ENCODE measurements at places on chromosomes 1 and 21.
A peak's percentile ranks its signal among the peaks of the same experiment; 100 is the strongest.

- no peak for DNase-seq
Observed at GRCh38 chr1:185672719-185673360, 61.4 kb upstream of the HMCN1 start.

DNA sequence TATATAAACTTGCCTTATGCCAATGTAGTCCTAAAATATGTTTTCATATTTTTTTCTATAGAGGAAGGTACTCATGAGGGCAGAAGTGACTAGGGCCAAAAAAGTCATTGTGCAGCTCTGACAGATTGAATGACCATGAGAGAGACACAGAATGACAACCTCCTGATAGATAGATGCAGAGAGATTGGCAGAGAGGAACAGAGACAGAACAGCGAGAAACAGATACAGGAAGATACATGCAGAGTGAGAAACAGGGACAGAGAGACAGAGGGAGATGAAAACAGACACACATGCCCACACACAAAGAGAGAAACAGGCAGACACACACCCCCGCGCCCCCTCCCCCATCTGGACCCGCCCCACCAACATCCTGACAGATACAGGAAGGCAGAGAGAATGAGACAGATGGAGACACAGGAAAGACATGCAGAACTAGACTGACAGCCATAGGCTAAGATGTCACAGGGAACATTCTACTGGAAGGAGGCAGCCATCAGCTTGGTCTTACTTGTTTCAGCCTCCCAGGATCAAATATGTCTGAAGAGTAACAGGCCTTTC lies 211.1 kb downstream of the ST6GALNAC3 start:
- no peak for DNase-seq

DNA sequence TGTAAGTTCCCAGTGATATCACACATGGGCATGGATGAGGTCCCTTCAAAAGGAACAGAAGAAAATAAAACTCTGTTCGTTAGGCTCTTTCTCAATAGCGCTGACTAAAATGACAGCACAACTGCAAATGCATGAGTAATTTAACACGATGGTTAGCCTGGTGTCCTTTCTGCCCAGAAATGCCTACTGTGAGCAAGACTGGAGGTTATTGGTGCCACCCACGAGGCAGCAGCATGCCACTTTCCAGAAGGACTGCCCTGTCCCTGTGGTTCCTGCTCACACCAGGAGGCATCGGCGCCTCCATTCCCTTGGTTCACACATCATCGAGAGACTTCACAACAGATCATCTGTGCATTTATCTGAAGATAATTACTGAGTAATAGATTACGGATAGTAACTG lies 26.2 kb downstream of the VPS26C start:
- DNase-seq, result no peak

GRCh38 chr1:47898133-47898845 lies 98.9 kb downstream of the TRABD2B start:
- no peak for DNase-seq

- no peak for DNase-seq
Observed at GRCh38 chr21:36976228-36976861, 9.9 kb upstream of the HLCS start.

DNA sequence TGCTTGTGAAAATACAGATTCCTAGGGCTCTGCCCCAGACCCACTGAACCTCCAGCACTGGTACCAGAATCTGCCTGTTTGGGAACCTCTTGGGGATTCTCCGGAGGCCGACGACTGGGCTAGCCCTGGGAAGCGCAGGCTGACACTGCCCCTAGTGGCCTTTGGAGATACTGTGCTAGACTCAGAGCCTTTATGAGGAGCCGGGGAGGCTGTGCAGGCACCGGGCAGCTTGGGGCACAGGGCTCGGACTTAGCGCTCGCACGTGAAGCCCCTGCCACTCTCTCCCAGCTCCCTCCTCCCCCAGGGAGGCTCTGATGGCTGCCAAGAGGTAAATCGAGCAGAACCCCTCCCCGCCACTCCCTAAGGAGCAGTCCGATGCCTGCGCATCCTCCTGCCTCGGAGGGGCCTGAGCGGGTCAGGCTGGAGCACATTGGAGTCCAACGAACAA lies 144.6 kb upstream of the TNR start:
- DNase-seq, result peak; percentile 48

GRCh38 chr1:62809788-62810187 lies 25.9 kb downstream of the ATG4C start:
- DNase-seq, result no peak

DNA sequence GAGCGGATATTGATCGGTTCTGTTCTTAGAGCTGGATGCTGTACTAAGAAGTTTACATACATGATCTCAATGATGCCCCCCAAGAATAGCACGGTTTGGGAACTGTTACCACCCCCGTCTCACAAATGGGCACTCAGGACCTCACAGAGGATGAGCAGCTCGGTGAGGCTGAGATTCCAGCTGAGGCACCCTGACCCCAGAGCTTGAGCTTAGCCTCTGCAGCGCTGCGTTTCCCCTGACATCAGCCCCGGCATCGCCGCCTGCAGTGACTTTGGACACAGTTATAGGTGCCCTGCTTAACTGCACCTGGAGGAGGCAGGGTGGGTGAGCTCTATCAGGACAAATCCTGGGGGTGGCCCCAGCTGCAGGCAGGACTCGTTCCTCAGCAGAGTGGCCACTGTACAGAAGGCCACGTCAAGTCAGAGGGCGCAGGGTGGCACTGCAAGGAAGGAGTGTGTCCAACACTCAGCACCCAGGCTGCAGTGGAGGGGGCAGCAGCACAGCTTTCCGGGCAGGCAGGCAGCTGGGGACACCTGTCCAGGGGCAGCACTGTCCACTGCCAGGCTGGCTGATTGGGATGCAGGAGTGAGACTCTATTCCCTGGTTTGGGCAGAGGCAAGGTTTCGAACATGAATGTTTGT lies 65.8 kb upstream of the ABCG1 start:
- no peak for DNase-seq

GRCh38 chr1:171501305-171502024 lies 16.1 kb downstream of the PRRC2C start:
- no peak for DNase-seq

- DNase-seq, result no peak
Observed at GRCh38 chr1:115188680-115189395, 99.5 kb upstream of the TSPAN2 start.

- DNase-seq, result no peak
Observed at GRCh38 chr1:168628807-168629206, 52.4 kb downstream of the XCL1 start.

DNA sequence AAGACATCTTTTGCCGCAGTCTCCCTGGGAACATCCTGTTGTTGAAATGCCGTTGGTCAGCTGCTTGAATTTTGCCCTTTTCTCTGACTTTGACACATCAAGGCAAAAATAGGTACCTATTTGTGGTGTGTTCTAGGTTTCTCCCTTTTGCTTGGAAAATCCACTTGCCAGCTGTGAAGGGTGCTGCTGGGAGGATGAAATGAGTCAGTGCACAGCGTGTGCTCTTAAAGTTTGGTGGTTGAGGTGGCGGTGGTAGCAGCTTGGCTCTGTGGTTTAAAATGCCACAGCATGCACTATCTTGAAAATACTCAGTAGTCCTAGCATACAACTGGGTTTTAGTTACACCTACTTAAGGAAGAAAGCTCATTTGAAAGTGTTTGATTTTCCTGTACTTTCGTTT lies 183.8 kb downstream of the DHRS3 start:
- DNase-seq, result peak; percentile 29

GRCh38 chr1:177183836-177184235 lies 13.1 kb downstream of the BRINP2 start:
- DNase-seq, result no peak

DNA sequence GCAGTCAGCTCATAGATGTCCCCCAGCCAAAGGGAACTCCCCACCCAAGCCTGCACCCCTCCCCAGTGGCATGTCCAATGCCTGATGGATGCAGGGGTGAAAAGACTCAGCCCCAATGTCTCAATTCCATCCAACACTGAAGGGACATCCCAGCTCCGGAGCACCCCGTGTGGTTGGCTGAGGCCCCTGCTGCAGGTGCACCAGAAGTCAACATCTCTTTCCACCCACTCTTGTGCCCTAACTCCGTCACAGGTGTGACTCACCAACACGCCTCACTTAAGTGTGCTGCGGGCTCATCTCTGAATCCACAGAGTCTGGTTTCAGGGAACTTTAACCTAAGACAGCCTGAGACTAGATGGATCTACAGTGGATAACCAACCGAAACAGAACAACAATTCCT lies 40.9 kb upstream of the ZBTB18 start:
- DNase-seq, result no peak

- DNase-seq, result no peak
Observed at GRCh38 chr1:224493269-224493668, 58.7 kb upstream of the WDR26 start.

DNA sequence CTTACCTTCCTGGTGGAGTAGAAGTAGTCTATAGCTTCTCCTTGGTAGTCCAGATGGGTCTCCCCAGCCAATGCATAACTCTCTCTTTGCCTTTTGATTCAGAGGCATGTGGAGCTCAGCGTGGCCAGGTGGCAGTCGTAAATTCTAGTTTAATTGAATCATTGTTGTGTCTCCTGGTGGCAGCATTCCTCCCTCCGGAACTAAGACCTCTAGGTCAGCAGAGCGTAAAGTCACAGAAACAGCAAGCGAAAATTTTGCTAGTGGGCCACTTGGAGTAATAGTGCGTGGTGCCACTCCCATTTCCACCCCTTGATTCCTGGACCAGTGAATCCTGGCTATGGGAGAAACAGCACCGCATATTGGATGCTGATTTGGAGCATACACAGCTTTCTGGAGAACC lies 3.9 kb upstream of the TMPRSS2 start:
- no peak for DNase-seq

DNA sequence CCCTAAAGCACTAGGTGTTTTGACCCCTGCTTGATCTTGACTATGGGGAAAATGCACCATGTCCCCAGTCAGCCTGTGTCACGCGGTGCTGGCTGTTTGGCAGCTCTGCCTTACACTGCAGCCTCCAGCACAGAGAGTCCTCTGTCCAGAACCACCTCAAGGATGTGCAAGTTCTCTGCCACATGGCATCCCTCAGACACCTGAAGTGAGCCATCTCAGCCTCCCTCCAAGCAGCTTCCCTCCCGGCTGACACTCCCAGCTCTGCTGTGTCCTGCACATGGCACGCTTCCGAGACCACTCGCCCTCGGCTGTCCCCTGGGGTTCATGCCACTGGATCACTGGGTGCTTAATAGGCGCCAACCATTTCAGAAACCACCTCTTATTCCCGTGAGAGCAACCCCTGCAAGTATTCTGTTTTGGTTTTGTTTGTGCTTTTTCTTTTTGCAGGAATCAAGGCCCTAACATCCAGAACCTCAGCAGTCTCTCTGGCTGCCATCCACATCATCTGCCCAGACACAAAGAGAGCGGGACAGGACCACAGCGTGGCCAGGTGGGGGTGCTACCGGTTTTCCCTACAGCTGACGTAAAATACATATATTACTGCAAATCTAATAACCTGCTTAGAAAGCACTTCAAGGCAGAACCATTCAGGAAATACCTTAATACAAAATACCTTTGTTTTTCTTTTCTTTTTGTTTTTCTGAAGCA lies 45.7 kb downstream of the CAPZB start:
- DNase-seq, result no peak

GRCh38 chr21:36483095-36483494 lies 3.2 kb upstream of the CLDN14 start:
- no peak for DNase-seq

DNA sequence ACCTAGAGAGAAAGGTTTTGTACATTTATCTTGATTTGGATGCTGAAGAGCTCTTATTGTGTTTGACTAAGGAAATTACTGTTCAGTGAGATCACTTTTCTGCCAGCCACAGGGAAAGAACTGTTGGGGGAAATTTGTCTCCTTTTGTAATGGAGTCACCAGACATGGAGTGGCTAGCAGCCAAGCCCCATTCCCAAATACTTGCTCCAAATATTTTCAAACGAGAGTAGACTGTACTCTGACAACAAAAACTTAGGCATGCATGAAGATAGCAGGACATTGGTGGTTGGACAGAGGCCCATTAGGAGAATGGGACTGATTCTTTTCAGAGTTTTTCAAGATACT lies 21.1 kb downstream of the IPO9 start:
- no peak for DNase-seq

DNA sequence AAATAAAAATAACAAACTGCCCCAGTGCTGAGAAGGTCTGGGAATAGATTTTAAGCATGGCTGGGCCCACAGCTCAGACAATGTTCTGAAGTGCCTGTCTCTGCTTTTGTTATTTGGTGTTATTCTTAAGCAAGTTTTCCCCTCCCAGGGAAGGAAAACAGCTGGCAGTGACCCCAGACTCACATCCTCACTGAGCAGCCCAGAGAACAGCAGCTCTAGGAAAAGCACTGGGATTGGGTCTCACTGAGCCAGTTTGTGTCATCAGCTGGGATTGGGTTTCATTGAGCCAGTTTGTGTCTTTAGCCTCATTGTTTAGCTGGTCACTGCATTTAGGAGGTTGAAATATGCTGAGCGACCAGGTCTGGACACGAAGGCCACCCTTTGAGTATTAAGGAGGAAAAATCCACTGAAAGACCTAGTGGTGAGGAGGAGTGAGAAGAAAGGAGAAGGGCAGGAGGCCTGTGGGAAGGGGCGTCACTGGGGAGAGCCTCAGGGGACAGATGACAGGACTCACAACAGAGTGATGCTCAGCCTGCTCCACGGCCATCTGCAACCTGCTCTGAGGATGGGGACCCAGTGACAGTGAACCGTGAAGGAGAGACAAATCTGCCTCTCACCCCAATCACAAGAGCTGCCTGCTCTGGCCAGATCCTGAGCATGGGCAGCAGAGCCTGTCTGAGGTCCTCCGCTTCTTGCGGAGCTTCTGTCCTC lies 103.8 kb downstream of the TOMM20 start:
- DNase-seq, result no peak

- DNase-seq, result no peak
Observed at GRCh38 chr1:29579821-29580425, 343.6 kb downstream of the PTPRU start.

- no peak for DNase-seq
Observed at GRCh38 chr21:35502821-35503220, 453.7 kb upstream of the RUNX1 start.

DNA sequence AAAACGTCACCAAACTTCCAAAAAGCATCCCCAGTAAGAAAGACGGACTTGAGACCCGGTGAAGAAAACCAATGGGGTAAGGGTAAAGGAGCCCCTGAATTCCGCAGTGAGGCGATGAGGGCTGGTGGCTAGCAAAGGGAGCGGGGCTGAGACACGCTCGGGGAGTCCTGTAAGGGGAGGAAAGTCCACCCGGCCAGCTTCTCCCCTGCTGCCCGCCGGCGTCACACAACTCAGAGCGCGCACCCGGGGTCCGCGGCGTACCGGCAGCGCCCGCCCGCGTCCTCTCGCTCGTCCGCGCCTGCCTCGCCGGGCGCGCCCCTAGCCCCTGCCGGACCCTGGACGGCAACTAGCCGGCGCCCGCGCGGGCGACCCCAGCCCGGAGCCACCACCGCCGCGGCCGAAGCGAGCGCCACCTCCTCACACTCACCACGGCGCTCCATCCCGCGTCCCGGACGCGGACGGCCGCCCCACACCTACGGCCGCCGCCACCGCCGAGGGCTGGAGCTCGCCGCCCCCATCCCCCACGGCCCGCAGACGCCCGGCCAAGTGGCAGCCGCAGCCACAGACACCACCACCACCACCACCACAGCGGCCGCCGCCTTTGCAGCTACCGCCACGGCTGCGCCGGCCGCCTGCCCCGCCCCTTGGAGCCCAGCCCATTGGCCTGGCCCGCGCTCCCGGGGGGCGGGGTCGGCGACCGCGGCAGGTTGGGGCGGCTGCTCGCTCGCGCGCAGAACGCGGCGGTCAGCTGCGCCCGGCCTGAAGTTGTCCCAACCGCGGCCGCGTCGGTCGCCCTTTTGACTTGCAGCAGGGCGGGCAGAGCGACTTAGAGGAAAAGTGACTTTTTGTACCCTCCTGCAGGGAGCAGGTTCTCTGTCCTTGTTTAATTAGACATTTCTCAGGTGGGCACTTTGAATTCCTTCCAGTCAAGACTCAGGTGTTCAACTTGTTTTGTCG lies 10.0 kb upstream of the ARHGAP29 start:
- peak; percentile 5 for DNase-seq
